ENCODE measurements at places on chromosomes 2 and 18.

- DNase-seq: no peak
Measured at GRCh38 chr2:114010001-114010400, 120.1 kb downstream of the ACTR3 start.

- no peak for DNase-seq
Measured at GRCh38 chr2:39511605-39512433, 74.7 kb upstream of the MAP4K3 start.

GRCh38 chr2:22795287-22795866, 589.6 kb upstream of the KLHL29 start:
- DNase-seq: no peak

- DNase-seq: no peak
Measured at GRCh38 chr2:136137982-136138381, 20.0 kb upstream of the CXCR4 start.

DNA sequence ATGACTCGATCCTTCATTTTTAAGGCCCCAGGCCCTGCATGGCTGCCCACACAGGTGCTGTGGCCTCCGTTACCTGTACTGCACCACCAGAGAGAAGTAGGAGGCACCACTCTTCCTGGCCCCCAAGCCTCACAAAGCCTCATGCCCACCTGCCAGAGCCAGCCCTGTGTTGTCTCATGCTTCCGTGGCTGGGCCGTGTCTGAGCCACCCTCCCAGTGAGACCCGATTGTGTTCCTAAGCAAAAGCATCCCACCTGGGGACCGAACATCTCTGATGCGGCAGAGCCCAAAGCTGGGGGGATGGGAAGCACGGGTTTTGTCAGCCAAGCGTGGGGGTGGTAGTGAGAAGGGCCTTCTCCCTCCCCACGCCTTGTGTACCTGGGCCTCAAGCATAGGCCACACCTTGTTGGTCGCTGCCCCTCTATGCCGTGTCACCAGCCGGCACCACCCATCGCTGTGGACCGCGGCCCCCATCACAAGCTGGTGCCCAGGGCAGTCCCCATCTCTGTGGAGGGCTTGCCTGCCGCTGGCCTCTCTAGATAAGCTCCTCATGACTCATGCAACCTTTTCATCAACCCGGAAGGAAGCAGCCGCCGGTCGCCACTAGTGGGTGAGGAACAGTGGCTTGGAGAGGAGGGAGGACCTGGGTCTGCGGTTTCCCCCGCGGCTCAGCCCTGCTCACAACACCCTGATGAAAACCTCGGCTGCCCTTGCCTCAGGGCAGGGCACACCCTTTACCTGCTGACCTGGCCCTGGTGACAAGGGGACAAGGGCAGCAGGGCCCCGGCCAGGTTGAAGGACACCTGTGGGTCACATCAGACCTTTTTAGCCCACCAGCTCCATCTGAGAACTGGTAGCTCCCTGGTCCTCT, 2.7 kb upstream of the RNPEPL1 start:
- DNase-seq: peak; percentile 61

DNA sequence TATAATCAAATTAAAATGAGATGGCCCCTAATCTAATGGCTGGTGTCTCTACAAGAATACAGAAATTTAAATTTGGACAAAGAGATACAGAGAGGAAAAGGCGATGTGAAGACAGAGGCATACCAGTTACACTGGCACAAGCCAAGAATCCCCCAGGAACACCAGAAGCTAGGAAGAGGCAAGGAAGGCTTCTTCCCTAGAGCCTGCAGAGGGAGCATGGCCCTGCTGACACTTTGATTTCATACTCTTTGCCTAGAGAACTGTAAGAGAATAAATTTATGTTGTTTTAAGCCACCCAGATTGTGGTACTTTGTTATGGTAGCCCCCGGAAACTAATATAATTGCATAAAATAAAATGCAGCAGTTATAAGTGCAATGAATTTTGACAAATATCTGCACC, 671.4 kb downstream of the MBD2 start:
- no peak for DNase-seq

DNA sequence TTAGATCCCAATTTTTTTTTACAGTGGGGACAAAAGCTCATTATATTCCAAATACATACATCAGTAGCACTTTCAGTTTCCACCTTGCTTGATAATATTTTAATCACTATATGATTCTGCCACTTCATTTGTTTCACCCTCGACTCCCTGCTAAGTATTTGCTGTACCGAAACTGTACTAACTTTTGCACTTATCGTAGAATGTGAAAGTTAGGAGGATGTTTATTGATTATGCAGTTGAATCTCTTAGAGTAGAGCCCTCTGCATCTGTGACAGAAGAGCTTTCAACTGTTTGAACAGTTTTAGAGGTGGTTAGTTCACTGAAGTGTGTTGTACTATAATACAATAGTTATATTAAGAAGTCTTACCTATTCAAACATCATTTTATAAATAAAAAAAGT, 20.8 kb downstream of the NCOA1 start:
- no peak for DNase-seq

DNA sequence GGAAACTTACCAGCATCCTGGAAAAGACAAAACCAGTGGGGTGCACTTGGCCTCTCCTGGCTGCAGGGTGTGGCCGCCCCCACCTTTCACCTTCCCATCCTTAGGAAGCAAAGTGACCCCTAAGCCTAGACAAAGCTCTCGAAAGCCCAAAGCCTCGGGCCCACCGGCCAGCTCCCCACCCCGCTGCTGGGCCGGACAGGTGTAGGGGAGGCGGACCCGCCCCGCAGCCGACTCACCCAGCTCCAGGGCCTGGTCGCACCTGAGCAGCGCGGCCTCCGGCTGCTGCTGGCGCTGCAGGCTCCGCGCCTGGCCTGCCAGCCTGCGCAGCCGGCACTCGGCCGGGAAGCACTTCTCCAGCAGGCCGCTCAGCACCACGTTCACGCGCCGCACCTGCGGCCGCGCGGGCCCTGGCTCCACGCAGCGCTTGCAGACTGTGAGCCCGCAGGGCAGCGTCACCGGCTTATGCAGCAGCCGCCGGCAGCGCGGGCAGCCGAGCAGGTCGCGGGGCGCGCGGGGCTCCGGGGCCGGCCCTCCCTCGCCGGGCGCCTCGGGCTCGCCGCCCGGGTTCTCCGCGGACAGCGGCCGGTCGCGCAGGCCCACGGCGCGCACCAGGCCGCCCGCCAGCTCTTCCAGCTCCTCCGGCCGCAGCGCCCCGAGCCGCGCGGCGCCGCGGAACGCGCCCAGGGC, 979 bp downstream of the LONRF2 start:
- DNase-seq: peak; percentile 11

GRCh38 chr2:213317929-213318328, 33.7 kb downstream of the SPAG16 start:
- DNase-seq: no peak

- no peak for DNase-seq
Measured at GRCh38 chr2:159093497-159093896, 125.1 kb downstream of the TANC1 start.

- no peak for DNase-seq
Measured at GRCh38 chr18:3452750-3453539, 3.0 kb downstream of the TGIF1 start.

DNA sequence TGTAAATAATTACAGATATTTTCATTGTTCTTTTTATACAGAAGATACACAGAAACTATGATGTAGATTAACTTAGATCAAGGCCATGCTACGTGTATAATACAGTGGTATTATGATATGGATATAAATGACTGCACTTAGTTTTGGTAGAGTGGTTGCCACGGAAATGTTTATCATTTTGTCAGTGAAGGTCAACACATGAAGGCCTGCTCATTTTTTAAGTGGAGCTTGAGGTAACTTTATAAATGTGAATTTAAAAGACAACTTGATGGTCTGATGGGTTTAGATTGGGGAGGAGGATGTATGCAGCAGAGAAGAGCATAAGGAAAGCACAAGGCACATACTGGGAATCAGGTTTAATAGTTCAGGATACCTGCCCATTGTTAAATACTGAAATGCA, 14.4 kb upstream of the BBS5 start:
- no peak for DNase-seq

DNA sequence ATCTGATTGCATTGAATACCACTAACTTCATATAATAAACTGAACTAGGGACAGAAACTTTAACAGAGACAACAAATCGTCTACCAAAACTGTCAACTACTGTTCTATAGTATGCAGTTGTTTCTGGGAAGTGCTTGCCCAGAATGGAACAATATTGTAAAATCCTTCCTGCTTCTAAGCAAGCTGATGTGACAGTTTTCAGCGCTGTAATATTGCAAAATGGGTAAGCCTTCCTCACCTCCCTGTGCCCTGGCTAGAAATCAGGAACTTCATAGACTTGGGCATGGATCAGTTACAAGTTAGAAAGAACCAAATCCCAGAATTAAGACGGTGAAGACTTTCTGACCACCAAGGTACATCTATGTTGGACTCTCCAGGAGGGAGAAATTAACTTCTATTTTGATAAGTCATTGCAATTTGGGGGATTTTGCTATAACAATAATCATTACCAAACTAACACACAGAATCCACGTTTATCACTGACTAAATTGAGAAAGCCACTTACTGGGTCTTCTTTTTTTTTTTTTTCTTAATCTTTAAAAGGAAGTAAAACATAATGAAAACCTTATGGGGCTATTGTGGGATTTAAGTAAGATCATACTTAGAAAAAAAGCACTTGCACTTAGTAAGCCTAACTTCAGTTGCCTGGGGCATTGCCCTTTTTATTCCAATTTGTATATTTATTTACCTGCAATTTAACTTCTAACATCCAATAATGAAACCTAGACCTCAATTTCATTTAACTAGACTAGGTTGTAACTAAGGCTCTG, 261.5 kb downstream of the TRIB2 start:
- no peak for DNase-seq

GRCh38 chr2:88724643-88725332, 33.3 kb downstream of the RPIA start:
- DNase-seq: no peak

- no peak for DNase-seq
Measured at GRCh38 chr2:16633621-16634430, 31.8 kb downstream of the CYRIA start.

- no peak for DNase-seq
Measured at GRCh38 chr2:197304556-197305011, 6.0 kb downstream of the ANKRD44 start.

DNA sequence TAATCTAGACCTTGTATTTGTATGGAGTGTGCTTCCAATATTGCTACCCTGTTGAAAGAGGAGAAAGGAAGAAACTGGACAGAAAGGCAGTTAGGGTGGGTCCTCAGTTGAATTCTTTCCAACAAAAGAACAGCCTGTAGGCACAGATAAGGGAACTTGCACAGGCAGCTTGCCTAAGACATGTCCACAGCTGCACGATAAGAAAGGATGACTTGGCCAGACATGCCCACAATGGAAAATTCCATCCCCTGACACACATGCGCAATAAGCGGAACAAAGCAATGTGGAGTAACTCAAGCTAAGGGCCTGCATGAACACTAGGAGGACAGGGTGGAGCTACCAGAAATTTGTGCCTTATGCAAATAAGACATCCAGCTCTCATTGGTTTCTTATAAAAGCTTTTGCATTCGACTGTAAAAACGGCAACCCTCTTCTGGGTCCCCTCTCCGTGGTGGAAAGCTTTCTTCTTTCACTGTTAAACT, 1084.7 kb upstream of the NXPH2 start:
- no peak for DNase-seq

GRCh38 chr2:199907008-199907714, 3.9 kb upstream of the C2orf69 start:
- no peak for DNase-seq

GRCh38 chr18:24928301-24928878, 423.6 kb downstream of the ZNF521 start:
- DNase-seq: no peak

DNA sequence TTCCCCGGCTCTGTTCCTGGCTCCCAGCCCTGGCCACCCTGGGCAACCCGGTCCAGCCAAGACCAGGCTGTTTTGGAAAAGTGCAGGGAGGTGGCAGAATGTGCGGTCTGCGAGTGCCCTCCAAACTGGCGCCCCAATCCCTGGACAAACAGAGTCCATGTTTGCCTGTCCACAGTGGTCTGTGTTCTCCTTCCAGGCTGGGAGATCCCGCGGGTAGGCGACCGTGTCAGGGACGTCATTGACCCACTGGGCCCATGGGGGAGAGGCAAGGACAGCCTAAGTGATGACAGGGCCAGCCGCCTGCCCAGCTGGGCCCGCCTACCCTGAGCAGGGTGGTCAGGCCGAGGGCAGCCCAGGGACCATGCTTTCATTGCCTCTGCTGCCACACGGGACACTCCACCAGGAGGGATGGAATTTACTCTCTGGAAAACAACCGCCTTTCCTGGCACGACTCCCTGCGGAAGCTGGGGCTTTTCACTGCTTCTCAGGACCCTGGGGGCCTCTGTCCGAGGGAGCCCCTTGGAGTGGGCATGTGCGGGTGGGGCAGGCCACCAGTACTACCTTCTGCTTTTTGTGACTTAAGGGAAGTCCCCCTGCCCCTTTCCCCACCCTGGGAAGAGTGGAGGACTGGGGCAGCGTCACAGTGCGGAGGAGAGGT, 20.1 kb downstream of the CYP26B1 start:
- DNase-seq: no peak

GRCh38 chr2:200618590-200619021, 32.8 kb downstream of the AOX1 start:
- no peak for DNase-seq

- no peak for DNase-seq
Measured at GRCh38 chr2:152421521-152422370, 86.8 kb downstream of the FMNL2 start.

- no peak for DNase-seq
Measured at GRCh38 chr2:132726155-132726554, 56.1 kb upstream of the LYPD1 start.

- no peak for DNase-seq
Measured at GRCh38 chr2:65397122-65397521, 35.3 kb downstream of the SPRED2 start.

DNA sequence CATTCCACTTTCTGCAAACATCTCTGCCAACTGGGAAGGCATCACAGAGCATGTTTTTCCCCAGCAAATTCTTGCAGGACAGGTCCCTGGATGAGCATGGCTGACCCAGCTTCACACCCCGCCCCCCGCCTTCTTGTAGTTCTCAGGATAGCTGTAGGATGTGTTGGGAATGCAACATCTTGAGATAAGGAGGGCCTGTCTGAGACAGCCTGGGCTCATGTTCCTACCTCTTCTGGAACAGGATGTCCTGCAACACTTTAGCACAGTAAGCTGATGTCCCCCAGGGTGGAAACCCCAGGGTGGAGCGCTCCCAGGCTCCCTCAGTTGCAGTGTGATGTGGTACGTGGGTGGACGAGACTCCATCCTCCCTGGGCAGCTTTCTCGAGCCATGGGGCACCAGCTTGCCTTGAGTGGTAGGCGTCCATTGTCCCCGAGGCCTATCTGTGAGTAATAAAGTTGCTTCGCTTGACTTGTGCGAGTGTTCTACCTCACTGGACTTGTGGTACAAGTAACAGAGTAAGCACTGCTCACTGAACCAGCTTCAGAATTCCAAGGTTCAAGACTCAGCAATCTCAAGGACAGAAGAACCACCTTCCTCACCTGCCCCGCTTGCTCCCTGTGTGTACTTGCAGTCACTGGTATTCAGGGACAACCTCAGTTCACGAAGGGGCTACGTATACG, 48.6 kb downstream of the EMX1 start:
- no peak for DNase-seq

- no peak for DNase-seq
Measured at GRCh38 chr2:6202756-6203155, 510.6 kb downstream of the SOX11 start.

Measured in NCI-H2107 (cell line).